Activated CD4-positive, alpha-beta T cell treated with anti-CD3 and anti-CD28 coated beads, Interleukin-2, amount 50 U/mL, for 1 hour (primary cell): ENCODE measurements at places on chromosomes 6 and 20.
A peak's percentile ranks its signal among the peaks of the same experiment; 100 is the strongest.

GRCh38 chr20:47350181-47350550 lies 6.3 kb downstream of the ZMYND8 start:
- no peak for DNase-seq

DNA sequence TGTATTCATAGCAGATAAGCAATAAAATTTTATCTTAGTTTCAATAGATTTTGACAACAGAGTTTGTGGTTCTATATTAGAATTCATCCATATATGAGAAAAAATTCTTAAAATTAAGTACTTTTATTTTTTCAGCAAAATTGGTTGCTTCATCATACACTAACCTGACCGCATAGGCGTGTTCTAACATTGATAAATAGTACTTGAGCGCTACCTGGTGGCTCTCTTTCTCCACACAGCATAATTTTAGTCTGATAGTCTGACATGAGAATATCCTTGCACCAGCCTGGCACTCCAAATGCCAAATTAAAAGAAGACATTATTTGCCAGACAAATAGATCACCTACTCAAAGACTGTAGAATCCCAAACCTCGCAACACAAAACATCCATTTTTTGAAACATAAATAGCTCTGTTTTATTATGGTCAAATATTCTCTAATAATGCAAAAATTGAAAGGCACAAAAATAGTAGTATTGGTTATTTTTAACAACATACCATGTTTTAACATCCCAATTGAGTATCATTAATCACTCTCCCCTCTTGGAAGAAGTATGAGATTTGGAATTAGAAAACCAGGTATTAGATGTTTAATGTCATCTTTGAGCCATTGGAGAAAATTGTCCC lies 33.0 kb upstream of the FILIP1 start:
- peak; percentile 53 for DNase-seq

DNA sequence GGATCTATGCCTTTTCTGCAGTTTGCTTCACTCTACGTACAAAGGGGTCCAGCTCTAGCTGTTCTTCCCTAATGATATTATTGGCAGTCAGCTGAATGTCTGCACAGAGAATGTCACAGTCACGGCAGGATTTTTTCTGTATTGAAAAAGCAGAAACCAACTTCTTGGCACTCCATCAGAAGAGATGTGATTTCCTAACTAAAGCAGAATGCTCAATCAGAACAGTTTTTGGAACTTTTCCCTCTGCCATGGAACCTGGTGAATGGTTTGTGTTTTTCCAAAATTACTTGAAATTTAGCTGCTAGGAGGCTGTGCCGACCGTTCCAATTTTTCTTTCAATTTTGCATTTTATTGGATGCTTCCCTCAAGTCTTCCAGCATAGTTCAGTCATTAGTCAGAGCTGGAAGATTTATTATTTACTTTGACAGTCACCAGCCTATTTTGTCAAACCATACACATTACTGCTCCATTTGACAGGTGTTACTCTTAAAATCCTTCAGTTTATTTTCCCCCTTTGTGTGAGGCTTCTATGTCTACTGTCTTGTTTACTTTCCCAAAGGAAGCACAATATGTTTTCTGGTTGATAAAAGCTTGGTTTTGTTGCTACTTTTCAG lies 259.6 kb upstream of the EPHA7 start:
- DNase-seq: no peak

GRCh38 chr6:73308712-73309534 lies 45.2 kb downstream of the DPPA5 start:
- DNase-seq: no peak

GRCh38 chr6:134394208-134394607 lies 76.3 kb upstream of the SGK1 start:
- no peak for DNase-seq

DNA sequence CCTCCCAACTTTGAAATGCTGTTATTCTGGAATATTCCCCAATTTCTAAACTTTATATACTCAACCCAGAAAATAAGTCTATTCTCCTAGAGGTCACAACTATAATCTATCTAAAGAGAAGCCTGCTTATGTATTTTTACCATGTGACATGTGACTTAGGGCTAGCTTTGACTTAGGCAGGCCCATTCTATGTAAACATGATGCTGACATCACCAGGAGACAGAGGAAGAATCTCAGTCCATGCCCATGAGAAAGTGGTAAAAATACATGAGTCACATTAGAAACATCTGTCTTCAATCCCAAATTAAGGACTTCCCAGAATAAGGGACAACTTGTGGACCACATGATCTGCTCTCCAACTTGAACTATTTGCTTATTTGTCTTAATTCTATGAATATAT lies 113.6 kb upstream of the ID4 start:
- no peak for DNase-seq

GRCh38 chr6:29576056-29576455 lies 8.9 kb upstream of the OR2H2 start:
- no peak for DNase-seq

GRCh38 chr20:63741676-63742380 lies 2.3 kb downstream of the SLC2A4RG start:
- no peak for DNase-seq

DNA sequence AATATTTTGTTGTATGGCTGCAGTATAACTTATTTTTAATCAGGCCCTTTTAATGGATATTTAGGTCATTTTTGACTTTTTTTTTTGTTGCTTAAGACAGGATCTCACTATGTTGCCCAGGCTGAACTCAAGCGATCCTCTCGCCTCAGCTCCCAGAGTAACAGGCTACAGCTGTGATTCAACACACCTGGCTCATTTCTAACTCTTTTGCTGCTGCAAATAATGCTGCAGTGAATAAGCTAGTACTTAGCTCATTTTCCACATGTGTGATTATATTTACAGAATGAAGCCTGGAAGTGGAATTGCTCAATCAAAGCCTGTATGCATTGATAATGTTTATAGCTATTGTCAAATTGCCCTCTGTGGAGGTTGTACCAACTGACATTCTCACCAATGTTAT lies 1.1 kb downstream of the GTSF1L start:
- DNase-seq: no peak

GRCh38 chr6:134740027-134740373 lies 209.9 kb downstream of the ALDH8A1 start:
- no peak for DNase-seq

- no peak for DNase-seq
These were observed 19.0 kb upstream of the ASIP start for GRCh38 chr20:34222208-34222607.

DNA sequence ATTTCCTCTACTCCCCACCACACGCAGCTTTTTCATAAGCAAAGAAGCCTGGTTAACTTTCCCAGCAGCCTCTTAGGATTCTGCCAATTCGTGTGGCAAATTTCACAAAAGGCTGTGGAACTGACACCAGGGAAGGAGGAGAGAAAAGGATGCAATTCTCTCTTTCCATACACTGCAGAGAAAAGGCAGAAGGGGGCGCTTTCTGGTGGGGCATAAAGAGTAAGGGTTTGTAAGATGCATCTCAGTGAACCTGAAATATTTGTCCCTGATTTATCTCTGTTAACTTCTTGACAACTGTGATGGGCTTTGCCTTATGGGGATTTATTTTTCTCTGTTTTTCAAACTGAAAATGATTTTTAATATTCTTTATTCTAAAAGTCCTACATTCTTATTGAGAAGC lies 45.5 kb upstream of the GLP1R start:
- DNase-seq: no peak

DNA sequence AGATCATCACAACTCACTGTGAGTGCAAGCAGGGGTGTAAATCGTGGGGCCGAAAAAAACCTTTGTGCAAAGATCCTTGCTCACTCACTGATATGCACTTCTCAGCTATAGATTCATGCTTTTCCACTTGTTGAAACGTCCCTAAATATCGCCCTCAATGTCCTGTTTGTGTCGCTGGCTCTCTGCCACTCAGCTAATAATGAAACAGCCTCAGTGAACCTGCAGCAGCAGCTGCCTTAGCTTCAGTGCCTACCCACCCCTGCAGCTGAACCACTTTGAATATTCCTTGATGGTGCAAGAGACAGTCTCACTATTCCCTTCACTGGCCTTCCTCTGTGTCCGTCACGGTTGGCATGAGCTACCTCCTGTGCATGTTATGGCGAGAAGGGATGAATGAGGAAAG lies 128.9 kb upstream of the NAA20 start:
- DNase-seq: no peak

DNA sequence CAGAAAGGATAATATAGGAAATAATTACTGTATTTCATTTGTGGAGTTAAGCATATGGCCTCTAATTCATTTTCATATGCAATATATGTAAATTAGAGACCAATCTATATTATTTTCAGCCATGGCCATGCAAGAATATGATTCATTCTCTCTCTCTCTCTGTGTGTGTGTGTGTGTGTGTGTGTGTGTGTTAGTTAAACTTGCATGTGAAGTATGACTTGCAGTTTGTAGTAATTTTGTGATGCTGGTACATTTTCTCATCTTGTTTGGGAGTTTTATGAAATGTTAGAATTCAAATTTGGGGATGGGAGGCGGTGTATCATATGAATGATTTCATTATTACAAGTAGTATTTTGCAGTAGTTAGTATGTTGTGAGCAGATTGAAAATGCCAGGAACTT lies 74.8 kb downstream of the JARID2 start:
- no peak for DNase-seq

GRCh38 chr6:40674170-40674569 lies 87.0 kb upstream of the LRFN2 start:
- no peak for DNase-seq

- DNase-seq: no peak
These were observed 27.9 kb downstream of the SLCO4A1 start for GRCh38 chr20:62670156-62670555.

DNA sequence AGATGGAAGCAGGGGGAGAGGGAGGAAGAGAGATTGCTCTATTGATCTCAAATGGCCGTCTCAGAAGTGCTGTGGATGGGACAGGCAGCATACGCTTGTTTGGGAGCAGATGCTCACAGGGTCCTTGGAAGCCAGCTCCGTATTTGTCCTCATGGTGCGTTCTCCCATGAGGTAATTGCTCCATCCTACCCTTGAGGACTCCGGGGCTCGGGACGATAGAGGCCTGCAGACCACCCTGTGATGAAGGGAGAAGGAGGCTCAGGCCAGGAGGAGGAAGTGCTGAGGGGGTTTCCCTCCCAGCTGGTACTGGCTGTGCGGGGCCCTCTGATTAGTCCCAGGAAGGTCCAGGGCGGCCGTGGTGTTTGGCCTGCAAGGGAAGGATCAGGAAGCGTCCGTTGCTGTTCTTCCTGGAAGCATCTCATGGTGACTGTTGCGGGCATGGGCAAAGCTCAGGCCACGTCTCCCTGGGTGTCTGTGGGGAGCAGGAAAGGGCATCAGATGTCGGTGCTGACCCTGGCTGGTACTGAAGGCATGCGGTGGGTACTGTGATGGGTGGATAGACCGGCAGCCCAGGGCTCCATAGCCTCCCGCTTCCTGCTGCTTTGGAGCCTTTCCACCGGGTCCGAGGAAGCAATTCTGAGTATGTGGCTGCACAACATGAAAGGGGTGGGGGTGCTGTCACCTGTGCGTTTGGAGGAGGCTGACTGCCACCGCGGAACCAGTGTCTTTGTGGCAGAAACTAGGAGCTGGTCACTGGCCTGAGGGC lies 158.3 kb downstream of the SYCP2 start:
- DNase-seq: no peak

GRCh38 chr6:4030669-4031068 lies 48.3 kb downstream of the FAM217A start:
- DNase-seq: no peak
